Effector CD8-positive, alpha-beta T cell (primary cell): ENCODE measurements at places on chromosomes 7 and 10.

GRCh38 chr10:11318826-11319598, 292.4 kb downstream of the USP6NL start:
- no peak for DNase-seq

DNA sequence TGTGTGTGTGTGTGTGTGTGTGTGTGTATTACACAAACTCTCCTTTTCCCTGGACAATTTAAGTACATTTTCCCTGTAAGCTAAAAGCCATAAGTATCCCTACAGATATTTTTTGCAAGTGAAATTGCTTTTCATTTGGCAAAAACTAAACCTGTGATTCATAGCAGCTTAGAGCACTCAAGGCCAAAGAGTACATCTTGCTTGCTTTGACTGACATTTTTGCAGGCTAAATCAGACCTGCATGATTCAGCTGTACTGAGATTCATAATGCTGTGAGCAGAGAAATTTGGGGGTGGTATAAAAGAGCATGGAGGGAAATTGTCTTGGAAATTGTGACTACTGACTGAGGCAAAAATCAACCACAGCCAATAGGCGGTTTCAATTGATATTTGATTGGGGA, 500.4 kb downstream of the GFRA1 start:
- no peak for DNase-seq

DNA sequence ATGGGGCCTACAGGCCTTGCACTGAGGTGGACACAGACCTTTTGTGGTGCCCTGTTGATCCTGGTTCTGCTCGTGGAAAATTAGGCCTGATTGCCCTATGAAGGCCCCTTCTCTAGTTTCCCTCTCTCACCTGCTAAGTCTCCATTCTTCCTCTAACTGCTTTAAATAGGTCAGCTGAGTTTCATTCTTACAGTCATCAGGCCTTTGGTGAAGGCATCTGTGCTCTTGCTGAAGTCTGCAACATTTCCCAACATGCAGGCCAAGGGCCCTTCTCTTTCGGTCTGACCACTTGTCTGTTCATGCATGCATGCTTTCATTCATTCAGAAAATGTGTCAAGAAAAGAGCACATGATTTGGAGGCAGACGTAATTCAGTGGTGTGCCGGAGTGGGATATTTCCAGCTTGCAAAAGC, 244.0 kb downstream of the BUB3 start:
- no peak for DNase-seq

- DNase-seq: no peak
Measured at GRCh38 chr7:66815951-66816350, 75.4 kb downstream of the RABGEF1 start.

- no peak for DNase-seq
Measured at GRCh38 chr10:15352836-15353235, 18.3 kb downstream of the FAM171A1 start.

DNA sequence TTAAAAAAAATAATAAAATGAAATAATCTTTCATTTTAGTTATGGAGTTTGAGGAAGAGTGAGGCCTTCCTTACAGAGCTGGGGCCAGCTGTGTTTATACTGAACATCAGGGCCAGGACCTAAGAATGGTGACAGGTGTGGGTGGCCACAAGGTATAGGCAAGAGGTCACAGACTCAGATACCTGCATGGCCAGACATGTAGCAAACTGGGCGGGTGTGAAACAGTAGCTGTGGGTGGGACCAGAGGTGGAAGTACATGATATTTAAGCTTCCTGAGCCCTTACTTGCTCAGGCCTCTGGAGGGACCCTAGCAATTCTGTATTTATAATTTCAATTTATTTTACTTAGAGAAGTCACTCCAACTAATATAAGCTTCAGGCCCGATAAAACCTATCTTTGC, 27.7 kb upstream of the CAMK1D start:
- no peak for DNase-seq

DNA sequence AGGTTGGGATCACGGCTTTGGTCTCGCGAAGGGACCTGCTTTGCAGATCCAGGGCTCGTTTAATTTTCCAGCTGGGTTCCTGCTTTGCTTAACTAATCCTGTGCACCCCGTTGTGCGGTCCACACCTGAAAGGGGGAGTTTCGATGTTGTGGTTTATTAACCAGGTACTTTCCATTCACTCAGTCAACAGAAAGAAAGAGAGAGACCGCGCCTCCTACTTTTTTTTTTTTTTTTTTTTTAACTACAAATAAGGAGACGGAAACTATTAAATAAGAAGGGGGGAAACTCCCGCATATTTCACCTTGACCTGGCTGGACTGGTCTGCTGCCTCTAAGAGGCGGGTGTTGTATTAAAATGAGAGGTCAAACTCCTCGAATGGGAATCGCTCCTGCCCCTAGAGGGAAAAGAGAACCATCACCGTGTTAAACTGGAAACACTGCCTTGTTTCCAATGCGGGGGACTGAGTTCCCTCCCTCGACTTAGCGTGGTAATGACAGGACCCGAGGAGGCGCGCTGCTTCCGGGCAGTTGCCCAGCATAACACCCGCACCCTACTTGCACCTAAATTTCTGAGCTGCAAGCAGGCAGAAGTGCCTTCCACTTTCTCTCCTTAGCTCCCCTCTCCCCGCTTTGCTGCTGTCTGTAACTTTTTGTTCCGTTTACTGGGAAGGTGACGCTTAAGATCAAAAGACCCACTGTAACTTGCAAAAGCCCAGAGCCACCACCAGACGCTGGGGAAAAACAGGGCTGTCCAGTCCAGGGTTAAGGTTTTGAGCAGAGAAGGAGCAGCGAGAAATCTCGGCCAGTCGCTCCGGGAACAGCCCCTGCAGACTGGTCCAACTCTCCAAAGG, 1.1 kb upstream of the ITGB8 start:
- no peak for DNase-seq
